ENCODE measurements at places on chromosomes 6 and 20. TPM values are rescaled to one million over a fixed set of nuclear protein-coding genes. Genes with fewer than 3 reads are reported as not detected.

GRCh38 chr20:31841928-31842327, 3.5 kb downstream of the FOXS1 start:
- no peaks in the 10 kb centered on the region for H3K27me3 ChIP-seq
- H3K4me3 ChIP-seq, result no peak overlapping the region
- no peaks in the 10 kb centered on the region for H3K36me3 ChIP-seq
- DNase-seq, result no peak
- H3K27ac ChIP-seq, result peak overlapping the region; percentile 15

DNA sequence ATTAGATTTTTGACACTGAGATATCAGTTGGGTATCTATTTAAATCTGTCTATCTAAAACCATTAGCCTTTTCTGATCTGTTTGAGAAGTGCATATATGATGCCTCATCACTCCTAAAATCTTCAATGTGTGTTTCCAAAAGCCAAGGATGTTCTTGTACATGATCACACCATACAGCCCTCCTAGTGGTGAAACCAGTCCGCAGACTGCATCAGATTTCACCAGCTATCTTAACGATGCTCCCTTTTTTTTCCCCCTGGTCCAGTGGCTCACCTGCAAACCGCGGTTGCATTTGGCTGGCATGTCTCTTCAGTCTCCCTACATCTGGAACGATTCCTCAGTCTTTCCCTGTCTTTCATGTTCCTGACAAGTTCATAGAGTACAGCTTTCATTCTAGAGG, 4.0 kb downstream of the KIZ start:
- no peak for DNase-seq
- H3K4me1 ChIP-seq, result peaks cover 19% of the 10 kb centered on the region
- H3K36me3 ChIP-seq, result peaks cover 35% of the 10 kb centered on the region

GRCh38 chr6:52620055-52620905, 43.4 kb upstream of the TRAM2 start:
- no peak for DNase-seq
- H3K27ac ChIP-seq, result no peak overlapping the region
- peaks cover 6% of the 10 kb centered on the region for H3K4me1 ChIP-seq
- no peaks in the 10 kb centered on the region for H3K36me3 ChIP-seq
- H3K27me3 ChIP-seq, result no peaks in the 10 kb centered on the region
- no peak overlapping the region for H3K4me3 ChIP-seq

DNA sequence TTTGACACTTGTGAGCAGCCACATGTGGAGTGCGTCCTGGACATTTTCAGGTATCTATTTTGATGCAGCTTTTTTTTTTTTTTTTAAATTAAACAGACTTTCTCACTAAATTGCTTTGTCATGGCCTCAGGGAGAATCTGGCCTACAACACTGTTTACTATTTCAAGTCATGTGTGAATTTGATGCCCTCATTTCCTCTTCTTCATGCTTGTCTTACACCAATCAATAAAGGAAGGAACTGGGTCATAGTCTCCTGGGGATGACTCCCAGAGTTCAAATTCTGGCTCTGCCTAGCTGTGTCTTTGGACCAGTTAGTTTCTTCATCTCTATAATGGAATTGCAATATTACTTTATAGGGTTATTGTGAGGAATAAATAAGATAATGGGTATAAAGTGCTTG, 554.1 kb downstream of the PRKN start:
- H3K36me3 ChIP-seq, result no peaks in the 10 kb centered on the region
- H3K27ac ChIP-seq, result no peak overlapping the region
- no peaks in the 10 kb centered on the region for H3K4me1 ChIP-seq
- no peaks in the 10 kb centered on the region for H3K27me3 ChIP-seq
- DNase-seq, result no peak

DNA sequence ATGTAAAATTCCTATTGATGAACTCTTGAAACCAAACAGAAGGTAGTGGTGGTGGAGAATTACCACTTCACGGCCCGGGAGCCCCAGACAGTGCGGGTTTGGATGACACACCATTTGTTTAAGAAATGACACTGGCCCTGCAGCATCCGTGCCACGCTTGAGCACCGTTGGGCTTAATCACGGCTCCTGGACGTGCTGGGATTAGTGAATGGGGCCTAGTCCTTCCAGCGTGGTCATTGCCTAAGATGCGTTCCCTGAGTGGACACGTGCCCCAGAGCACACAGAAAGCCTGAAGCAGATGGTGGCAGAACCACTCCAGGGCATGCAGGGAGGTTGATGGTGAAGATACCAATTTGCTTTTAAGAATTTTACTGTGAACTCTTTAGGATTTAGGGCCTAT, 14.5 kb downstream of the STX16 start:
- H3K27ac ChIP-seq, result no peak overlapping the region
- H3K4me1 ChIP-seq, result peaks cover 13% of the 10 kb centered on the region
- no peaks in the 10 kb centered on the region for H3K27me3 ChIP-seq
- no peak for DNase-seq
- H3K4me3 ChIP-seq, result no peak overlapping the region

The CENPQ gene
- 18.3 TPM for total RNA-seq

The CST2 gene
- not detected for total RNA-seq

- H3K27me3 ChIP-seq, result no peaks in the 10 kb centered on the region
- no peak overlapping the region for H3K27ac ChIP-seq
- no peak for DNase-seq
- no peak overlapping the region for H3K4me3 ChIP-seq
- H3K4me1 ChIP-seq, result no peaks in the 10 kb centered on the region
Observed at GRCh38 chr6:134216301-134217010, 101.5 kb downstream of the SGK1 start.

The OPRL1 gene
- total RNA-seq, result not detected

DNA sequence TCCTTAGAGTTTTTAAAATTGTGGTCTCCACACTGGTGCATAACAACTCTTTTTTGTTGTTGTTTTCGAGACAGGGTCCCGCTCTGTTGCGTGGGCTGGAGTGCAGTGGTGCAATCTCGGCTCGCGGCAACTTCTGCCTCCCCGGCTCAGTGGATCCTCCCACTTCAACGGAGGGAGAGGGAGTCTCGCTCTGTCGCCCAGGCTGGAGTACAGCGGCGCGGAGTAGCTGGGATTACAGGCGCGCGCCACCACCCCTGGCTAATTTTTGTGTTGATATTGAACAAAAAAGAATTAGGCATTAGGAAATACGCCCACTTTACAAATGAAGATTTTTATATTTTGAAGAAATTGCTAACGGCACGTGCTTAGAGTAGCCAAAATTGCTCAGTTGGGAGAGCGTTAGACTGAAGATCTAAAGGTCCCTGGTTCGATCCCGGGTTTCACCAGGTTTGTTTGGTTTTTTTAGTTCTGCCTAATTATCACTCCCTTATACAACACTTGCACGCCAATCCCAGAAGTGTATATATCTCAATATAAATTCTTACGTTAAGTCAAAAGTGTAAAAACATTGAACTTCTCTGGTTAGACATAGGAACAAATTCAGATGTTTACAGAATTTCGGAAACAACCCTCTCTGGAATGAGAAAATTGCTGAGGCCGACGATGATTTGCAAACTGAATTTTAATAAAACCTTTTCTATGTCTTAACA, 159.6 kb downstream of the TRIM27 start:
- no peak overlapping the region for H3K27ac ChIP-seq
- no peak for DNase-seq
- no peaks in the 10 kb centered on the region for H3K36me3 ChIP-seq
- H3K27me3 ChIP-seq, result no peaks in the 10 kb centered on the region

- no peaks in the 10 kb centered on the region for H3K27me3 ChIP-seq
- H3K36me3 ChIP-seq, result peaks cover 13% of the 10 kb centered on the region
- DNase-seq, result peak; percentile 59
- peak overlapping the region; percentile 78 for H3K27ac ChIP-seq
- peaks cover 26% of the 10 kb centered on the region for H3K4me1 ChIP-seq
Observed at GRCh38 chr6:31143148-31143547, 4.3 kb upstream of the PSORS1C2 start.

DNA sequence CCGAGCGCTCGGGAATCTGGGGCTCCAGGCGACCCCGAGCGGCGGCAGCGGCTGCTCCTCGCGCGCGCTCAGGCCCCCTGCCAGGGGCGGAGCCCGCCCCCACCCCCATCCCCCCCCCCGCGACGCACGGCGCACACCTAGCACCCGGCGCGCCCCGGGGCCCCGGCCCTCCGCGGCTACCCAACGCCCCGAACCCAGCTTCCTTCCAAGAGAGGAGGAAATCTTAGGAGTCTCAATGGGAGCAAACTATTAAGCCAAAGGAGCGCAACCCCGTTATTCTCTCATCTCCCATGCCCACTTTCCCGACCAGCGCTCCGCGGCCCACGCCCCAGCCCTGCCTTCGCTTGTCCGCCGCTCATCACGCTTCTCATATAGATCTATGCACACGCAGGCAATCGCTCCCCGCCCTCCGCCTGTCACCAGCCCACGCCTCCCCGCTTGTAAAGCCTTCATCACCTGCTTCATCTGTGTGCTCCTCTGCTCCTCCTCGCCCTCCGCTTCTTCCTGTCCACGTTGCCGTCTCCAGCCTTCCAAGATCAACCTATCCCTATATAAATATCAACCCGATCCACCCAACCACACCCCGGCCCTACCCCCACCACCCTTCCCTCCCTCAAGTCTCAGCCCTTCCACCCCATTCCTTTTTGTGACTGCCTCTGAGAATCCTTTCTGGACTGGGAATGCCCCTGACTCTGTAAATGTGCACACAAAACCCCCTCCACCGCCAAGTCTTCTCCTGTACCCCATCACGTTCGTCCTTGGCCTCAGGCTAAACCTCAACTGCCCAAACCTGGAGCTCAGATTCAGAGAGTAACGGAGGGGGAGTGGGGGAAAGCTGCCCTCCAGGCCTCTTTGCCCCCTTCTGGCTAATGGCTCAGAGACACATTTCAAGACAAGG, at the start of gene DLK2:
TSS of gene DLK2 (minus strand) at position 18 of the 898 bp plus-strand sequence. CDS start 723 bp downstream, outside the sequence.
- H3K4me3 ChIP-seq, result peak within 1 kb of the TSS; percentile 68
- DNase-seq, result peak; percentile 60
- peaks cover 27% of the 10 kb centered on the region for H3K36me3 ChIP-seq
- H3K27me3 ChIP-seq, result peaks cover 9% of the 10 kb centered on the region
- H3K27ac ChIP-seq, result no peak within 1 kb of the TSS

The RIOK1 gene
- 16.5 TPM for total RNA-seq

Data from stomach (tissue), 19 donors.